ENCODE measurements at places on chromosomes 12 and 14.

DNA sequence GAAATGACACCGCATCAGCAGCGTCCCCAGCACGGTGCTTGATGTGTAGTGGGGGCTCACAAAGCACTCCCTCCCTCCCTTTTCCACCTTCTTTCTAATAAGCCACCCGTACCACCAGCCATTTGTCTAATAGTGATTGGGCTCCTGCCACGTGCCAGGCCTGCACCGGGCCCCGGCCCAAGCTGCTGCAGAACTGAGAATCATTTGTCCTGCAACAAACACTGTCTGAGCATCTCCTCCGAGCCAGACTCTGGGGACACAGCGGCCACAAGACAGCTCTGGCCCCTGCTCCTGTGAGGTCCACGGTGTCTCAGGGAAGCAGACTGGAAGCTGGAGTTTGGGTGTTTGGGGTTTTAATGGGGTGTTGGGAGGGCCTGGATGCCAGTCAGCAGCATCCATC, 43.9 kb downstream of the MVK start:
- no peak for DNase-seq

DNA sequence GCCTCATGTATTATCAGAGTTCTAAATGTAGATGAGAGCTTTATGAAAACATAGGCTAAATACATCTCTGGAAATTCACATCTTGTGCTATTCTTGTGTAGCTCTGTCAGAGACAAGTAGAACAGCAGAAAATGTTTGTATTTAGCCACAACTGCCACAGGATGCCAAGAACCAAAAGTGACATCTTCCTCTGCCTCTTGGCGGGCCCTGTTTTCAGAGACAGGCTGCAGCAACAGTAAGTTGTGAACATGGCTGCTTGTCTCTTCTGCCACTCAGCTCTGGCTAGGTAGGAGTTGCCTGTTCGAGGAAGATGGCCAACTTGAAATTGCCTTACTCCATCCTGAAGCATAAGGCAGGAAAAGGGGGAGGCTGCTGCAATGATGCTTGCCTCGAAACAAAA, 30.4 kb downstream of the SETD3 start:
- no peak for DNase-seq

GRCh38 chr12:108414021-108414420, 74.9 kb upstream of the CMKLR1 start:
- DNase-seq, result no peak

DNA sequence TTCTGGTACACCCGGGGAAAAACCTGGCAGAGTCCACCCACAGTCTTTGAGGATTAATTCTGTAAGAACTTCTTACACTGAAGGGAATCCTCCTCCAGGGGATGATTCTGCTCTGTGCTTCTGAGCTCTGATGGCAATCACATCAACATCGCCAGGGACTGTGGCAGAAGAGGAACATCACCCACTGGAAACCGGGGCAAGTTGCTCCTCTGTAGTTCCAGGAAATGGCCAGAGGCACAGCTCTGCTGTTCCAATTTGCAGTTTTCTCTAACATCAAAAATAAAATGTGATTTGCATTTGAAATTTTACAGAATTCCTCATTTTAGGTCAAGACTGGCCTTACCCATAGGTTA, 207.6 kb downstream of the DAD1 start:
- DNase-seq, result no peak

DNA sequence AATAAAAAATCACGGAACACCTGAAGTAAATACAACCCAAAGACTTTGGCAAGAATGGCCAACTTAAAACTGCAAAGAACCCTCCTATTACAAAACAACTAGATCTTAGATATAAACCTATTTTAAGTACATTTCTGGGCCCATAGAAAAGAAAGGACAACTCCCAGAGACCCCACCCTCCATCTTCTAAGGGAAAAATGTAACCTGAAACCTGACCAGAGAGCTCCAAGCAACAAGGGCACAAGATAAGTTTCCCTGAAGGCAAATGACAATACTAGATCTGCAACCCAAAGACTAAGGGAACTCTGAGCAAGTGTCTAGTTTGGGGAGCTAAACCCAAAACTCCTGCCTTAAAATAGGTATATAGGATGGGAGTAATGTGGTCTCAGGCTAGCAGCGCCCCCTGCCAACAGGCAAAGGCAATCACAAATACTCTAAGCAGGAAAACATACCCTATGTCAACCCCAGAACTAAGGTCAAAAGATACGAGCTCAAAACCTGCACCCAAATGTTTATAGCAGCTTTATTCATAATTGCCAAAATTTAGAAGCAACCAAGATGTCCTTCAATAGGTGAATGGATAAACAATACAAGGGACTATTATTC, 218.9 kb downstream of the ITPR2 start:
- peak; percentile 3 for DNase-seq
